T-helper 1 cell (primary cell): ENCODE measurements at places on chromosomes 2 and 18.

DNA sequence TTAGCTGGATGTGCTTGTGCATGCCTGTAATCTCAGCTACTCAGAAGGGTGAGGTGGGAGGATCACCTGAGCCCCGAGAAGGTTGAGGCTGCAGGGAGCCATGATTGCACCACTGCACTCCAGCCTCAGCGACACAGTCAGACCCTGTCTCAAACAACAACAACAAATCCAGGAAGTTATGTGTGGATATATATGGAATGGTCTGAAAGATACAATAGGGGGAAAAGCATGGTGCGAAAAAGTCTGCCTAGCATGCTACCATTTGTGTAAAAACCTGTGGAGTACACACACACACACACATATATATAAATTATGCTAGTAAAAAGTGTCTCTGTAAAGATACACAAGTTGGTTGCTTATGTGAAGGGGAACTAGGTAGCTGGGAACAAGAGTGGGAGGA, 6.9 kb upstream of the HOXD1 start:
- DNase-seq: no peak

GRCh38 chr2:118841828-118842461, 5.5 kb downstream of the EN1 start:
- DNase-seq: no peak

DNA sequence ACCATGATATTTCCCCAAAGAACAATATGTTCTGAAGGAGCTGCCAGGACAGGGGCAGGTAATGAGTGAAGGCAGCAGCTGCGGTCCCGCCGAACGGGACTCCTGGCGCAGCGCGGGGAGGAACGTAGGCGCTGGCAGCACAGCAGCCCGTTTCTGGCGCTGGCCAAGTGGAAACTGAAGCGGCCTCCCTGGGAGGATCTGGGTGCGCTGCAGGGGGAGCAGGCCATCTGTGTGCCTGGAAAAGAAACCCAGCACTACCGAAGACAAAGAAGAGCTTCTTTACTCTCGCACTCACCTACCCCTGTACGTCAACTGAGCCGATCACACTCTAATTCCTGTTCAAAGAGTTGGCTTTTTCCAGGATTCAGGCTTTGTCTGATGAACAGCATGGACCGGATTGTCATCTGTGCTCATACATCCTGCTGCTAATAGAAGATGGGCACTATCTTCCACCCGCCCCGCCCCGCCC, 11.8 kb downstream of the G6PC2 start:
- no peak for DNase-seq

DNA sequence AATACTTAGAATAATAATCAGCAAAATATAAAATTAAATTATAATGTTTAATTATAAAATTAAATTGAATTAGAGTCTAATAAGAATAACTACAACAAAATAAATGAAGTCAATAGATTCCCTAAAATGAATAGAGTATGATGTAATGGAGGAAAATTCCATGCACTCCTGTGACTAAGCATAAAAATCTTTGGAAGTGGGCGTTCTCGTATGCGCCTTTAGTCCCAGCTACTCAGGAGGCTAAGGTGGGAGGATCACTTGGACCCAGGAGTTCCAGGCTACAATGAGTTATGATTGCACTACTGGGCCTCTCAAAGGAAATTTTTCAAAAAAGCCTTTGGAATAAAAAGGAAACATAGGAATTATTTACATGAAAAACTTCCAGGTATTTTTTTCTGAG, 955.4 kb upstream of the POU3F3 start:
- no peak for DNase-seq

DNA sequence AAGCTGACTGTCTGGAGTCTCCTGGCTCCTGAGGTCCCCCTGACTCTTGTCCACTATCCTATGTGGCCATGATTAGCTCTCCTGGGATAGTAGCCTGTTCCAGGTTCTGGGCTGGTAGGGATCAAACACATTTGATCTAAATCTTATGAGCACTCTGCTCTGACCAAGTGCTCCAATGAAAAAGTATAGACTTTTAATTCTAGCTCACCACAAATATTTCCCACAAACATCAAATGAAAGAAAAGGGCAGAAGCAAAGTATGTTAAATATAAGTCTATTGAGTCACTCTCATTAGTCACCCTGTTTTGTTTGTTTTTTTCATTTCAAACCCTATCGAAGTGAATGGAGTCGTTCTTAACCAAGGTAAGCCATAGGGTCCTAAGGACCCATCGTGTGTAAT, 39.7 kb upstream of the NEDD4L start:
- DNase-seq: no peak

GRCh38 chr18:577643-578375, 2.4 kb upstream of the CETN1 start:
- no peak for DNase-seq

DNA sequence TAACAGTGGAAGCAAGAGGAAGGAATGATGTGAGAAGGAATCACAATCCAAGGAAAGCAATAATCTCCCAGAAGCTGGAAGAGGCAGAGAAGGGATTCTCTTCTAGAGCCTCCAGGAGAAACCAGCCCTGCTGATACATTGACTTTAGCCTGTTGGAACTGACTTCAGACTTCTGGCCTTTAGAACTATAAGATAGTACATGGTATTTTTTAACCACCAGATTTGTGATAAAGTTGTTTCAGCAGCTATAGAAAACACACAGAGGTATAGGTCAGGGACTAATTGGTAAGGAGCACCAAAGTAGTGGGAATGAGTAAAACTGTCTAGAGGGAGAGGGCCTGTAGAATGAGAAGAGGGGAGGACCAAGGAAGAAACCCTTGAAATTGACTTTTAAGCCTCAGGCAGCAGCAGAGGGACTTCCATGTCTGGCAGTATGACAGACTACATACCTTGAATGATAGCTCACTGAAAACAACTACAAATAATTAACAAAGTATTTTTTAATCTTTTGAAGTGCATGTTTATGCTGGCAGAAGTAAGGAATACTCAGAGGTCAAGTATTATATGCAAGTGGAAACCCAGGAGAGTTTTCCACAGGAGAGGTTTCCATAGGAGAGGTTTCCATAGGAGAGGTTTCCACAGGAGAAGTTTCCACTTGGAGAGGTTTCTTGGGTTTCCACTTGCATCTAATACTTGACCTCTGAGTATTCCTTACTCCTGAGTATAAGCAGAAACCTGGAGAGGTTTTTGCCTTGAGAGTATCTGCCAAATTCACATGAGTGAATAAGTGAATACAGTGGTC, 33.8 kb upstream of the TMEM17 start:
- DNase-seq: no peak

GRCh38 chr2:56182420-56182819, 1.4 kb upstream of the CCDC85A start:
- no peak for DNase-seq

GRCh38 chr2:232292395-232293154, 86.0 kb upstream of the ALPP start:
- no peak for DNase-seq

DNA sequence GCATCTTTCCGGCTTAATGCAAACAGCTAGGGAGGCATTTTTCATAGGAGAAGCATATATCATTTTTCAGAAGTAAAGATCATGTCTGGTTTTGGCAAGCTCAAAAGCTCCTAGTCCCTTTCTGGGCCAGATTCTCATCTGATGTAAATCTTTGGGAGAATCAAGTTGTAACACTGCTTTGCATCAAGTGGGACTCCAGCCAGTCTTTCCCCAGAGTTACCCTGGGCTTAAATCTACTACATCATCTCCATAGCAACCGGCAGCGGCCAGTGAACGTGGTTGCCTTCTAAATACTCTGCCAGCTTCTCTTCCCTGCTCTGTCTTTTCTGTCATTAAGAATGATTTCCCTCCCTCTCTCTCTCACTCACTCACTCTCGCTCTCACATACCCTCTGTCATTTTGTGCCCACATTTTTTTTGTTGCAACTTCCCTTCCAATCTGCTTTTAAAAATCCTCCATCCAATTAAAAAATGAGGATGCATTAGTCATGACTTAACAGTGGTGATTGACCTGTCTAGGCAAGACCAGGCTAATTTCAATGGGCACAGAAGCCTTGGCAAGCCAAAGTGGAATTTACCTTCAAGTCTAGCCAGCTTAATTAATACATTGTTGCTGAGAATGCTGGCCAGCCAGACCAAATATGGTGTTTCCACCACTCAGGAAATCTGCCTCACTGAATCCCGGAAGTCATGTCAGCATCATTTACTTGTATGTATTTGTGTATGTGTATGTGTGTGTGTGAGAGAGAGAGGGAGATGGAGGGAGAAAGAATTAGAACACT, 93.0 kb downstream of the NRP2 start:
- DNase-seq: no peak

GRCh38 chr2:43001055-43001378, 208.6 kb upstream of the HAAO start:
- DNase-seq: no peak

DNA sequence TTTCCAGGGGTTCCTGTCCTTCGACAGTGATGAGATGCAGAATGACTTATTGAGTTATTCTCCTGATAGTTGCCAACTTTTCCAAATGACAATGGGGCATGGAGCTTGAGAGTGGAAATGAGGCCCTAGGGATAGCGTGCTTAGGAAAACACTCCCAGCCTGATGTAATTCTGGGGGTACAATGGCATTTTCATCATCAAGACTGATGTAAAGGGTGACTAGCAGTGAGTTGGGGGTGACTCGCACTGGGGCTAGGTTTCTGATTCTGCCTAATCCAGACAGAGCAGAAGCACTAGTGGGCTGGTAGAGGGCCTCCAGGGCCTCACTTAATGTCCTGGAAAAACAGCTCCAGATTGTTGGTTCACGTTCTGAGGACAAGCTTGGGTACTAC, 34.0 kb upstream of the IL37 start:
- no peak for DNase-seq

GRCh38 chr2:122636097-122636496, 880.6 kb downstream of the TSN start:
- DNase-seq: no peak

- peak; percentile 77 for DNase-seq
Measured at GRCh38 chr2:43637030-43637803, at the start of gene PLEKHH2. TSS of gene PLEKHH2 (plus strand) at chr2:43637260. CDS start at chr2:43644674, 7,414 bp downstream.

GRCh38 chr2:219306047-219306446, 3.2 kb downstream of the PTPRN start:
- no peak for DNase-seq
